ENCODE measurements at places on chromosomes 4 and X.

GRCh38 chrX:151902813-151903591 lies 9.7 kb upstream of the MAGEA4 start:
- no peak for DNase-seq

GRCh38 chr4:70895811-70896491 lies 6.2 kb upstream of the MOB1B start:
- no peak for DNase-seq

DNA sequence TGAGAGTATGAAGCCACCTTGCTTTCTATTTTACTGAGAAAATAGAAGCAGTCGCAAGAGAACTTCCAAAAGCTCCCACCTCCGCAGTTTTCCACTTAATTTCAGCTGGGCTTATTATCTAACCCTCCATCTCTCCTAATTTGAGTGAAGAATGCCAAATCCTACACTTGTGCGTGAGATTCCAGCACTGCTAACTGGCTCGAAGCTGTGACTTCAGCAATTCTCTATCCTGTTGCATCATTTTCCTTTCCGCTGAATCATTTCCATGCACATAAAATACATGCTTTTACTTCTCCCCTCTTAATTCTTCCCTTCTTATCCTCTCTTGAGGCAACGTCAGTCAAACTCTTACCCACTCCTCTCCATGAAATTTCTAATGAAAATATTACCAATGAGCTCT lies 189.5 kb downstream of the GASK1B start:
- no peak for DNase-seq

GRCh38 chrX:67536564-67536963 lies 7.3 kb upstream of the AR start:
- DNase-seq, result no peak

DNA sequence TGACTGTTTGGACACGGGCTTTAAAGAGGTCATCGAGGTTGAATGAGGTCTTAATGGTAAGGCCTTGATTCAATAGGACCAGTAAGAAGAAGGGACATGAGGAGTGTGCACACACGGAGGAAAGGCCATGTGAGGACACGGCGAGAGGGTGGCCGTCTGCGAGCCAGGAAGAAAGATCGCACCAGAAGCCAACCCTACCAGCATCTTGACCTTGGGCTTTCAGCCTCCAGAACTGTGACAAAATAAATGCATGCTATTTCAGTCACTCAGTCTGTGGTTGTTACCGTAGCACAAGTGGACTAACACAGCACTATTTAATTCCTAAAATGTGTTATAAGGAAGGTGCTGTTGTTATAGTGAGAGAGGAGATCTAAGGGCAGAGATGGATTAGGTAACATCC lies 468.6 kb upstream of the FAT1 start:
- DNase-seq, result no peak
